GM23338 (cell line): ENCODE measurements at places on chromosomes 11 and 22. TPM values are rescaled to one million over a fixed set of nuclear protein-coding genes. Genes with fewer than 3 reads are reported as not detected.
A peak's percentile ranks its signal among the peaks of the same experiment; 100 is the strongest.

DNA sequence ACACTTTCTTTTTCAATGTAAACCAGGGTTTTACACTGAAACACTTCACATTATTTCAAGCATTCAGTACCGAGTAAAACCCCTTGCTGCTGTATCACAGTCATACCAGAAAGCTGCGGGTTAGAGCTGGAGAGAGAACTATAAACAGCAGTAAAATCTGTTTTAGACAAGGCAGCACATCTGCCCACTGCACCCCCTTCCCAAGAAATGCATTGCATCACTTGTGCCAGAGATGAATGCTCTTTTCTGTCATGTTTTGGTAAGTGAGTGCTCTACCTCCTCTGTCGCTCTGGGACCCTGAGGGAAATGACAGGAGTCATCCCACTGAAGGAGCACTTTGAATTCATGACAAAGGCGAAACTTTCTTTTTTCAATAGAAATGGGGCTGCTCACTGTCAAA lies 107.2 kb downstream of the MAML2 start:
- no peak for DNase-seq

DNA sequence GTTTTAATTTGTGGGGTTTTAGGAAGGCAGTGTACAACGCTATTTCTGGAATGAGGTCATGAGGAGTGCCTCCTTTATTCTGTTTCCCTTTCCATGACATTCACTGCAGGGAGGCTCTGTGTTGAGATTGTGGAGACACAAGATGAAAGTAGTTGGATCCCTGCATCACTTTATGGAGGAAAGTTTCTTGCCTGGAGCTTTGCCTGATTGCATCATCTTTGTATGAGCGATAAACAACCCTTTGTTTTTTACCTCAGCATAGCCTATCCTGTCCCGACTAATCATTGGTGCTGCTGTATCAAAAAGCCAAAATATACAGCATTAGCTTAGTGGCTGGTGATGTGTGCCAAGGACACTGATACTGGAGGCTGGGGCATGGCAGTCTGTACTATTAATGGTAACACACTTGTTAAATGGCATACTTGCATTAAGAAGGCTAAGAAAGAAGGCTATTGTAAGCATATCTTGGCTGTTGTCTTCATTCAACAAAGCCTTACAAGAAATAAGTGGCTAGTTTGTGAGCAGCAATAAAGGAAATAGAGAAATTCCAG lies 31.2 kb upstream of the SLC5A4 start:
- DNase-seq, result no peak

GRCh38 chr11:103257360-103257759 lies 148.1 kb downstream of the DYNC2H1 start:
- peak; percentile 60 for DNase-seq

Gene RASSF10
- 1.8 and 4.0 TPM in 2 replicates for total RNA-seq

Gene KCNJ5
- total RNA-seq, result not detected in 2 replicates
